ENCODE measurements at places on chromosomes 6 and 20.

DNA sequence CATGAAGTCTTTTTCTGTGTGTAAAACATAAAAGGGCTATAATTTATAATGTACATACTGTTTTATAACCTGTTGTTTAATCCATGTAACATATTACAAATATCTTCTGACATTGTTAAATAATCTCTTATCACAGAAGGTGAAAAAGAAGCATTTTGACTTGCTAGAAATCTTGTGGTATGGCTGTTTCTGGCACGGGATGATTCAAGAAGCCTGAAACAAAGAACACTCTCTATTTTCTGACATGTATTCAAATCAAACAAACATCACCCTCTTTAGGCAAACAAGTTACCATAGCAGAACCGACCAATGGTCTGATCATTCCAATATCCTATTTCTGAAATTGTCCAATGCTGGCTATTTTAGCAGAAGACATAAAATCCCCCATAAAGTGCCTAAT, 55.4 kb downstream of the HS3ST5 start:
- no peak for DNase-seq

- DNase-seq, result no peak
These were observed 180.6 kb upstream of the STXBP5 start for GRCh38 chr6:147023581-147023980.

DNA sequence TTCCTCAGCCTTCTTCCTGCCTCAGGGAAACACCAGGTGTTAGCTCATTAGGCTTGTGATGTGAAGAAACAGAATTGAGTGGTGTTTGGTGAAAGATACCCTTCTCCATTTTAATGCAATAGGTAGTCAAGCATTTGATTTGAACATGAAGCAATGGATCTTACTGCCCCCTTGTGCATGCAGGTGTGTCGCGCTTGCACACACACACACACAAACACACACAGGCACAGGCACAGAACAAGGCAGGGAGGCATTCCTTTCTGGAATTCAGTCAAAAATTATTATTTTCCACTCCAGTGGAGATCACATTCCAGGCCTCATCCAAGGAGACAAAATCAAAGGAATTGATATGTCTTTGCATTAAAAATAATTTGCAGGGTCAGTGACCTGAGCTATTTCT, 667.0 kb upstream of the MARCKS start:
- no peak for DNase-seq

- DNase-seq, result no peak
These were observed 44.7 kb downstream of the ZFAND3 start for GRCh38 chr6:37864250-37864649.

DNA sequence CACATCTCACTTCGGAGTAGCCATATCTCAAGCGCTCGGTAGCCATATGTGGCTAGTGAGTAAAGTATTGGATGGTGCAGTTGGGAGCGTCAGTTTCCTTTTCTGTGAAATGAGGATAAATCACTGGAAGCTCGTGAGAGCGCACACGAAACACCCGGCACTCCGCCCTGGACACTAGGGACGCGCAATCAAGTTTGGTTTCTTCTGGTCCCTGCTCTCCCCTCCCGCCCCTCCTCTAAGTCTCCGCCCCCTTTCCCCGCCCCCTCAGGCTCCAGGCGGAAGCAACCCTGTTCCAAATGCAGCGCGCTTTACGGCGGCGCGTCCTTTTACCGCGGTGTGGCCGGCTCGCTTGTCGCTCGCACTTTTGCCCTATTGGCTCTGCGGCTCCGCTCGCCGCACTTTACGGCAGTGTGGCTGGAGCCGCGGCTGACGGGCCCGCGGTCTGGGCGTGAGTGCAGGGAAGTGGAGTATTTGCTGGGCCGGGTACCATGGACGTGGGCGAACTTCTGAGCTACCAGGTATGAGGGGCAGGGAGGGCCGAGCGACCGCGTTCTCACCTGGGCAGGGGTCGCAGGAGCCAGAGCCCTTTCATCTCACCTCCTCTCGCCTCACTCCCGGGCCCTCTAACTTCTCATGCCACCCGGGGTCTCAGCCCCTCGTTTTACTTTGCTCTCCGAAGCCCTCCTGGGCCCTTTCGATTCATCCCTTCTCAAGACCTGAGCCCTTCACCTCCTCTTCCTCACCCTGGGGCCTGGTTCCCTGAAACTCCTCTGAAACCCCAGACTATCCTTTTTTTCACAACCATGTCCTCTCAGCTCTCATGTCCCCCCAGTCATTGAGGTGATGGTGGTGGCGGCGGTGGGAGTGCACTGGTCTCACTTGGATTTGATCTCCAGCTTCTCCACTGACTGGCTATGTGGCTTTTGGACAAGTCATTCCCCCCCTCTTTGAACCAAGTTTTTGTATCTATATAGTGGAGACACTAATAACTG, at the start of gene CTNNBL1:
Gene CTNNBL1, plus strand, starts transcription at position 396 of the 992 bp plus-strand sequence. Its CDS starts 93 bp downstream, at position 489.
- DNase-seq, result peak; percentile 89

DNA sequence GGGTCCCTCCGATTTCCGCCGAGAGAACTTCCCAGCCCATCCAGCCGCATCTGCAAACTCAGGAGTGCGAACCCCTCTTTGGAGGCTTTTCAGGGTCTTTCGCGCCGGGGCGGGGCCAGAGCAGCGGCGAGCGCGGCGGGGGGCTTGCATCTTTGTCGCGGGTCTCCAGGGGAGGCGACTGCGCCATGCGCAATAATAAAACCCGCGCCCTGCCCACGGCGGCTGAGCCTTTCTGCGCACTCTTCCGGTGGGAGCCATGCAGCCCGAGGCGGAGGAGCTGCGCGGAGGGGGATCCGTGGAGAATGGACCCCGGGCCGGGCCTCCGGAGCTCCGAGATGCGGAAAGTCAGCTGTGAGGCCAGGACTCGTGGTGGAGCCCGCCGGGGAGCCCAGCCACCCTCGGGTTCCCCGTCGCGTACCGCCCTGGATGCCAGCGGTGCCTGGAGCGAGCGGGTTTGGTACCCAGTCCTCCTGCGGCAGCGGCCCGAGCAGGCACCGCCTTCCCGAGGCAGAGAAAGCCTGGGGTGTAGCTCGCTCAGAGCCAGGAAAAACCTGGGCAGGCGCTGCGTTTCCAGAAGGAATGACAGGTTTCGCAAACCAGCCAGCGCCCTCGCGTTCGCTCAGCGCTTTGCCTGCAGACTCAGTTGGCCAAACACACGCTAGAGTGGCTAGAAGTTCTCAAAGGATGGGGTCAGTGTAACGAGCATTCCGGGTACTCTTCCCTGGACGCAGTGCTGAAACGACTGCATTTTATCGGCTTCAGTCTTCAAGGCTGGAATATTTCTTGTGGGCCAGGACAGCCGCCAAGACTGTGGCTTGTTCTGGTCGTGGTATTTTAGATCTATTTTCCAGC, 1.2 kb downstream of the AKAP12 start:
- no peak for DNase-seq
